ENCODE measurements at places on chromosomes 7 and 10.

DNA sequence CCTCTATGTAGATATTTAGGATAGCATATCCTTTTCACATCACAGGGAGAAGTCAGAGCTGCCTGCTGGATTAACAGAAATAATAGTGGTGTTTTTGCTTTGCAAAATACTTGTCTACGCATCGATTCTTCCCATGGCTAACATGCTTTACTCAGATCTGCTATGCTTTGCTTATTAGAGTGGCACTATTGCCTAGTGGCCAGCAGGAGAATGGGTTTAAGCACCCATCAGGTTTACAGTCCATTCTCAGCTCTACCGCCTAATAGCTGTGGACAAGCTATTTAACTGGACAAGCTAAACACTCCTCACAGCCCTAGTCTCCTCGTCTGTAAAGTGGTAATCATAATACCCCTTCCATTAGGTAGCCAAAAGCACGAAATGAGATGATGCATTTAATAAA is 218.2 kb upstream of the CCDC6 start:
- no peak for DNase-seq

GRCh38 chr10:128963211-128964099 is 503.6 kb upstream of the MGMT start:
- no peak for DNase-seq

DNA sequence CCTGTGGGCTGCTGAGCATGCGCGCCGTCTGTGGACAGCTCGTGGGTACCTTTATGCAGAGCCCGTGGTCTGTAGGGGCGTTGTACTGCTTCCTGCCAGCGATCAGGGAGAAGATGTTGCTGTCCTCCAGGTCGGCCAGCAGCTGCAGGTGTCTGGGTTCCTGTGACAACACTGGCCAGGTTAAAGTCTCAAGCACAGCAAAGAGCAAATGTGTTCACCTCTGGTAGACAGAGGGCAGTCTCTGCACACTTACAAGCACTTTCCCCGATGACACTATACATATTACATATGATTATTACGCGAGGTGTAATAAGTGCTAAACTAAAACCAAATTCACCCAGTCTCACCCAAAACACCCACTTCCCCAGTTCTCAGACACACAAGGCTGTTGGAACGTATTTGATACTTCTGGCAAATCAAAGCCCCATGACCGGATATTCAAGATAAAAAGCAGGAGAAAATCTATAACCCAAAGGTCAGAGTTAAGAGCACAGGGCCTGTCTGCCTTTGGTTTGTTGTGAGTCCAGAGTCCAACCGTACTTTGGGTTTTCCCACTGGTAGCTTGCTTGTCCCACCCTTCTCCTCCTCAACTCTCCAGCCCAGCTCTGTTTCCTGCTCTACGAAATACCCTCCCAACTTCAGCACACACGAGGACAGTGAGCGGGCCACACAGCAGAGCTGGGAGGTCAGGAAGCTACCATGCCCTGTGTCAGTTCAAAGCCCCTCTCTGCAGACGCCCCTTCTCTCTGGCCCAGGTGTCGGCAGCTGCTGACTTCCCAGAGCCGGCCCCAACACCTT is 49.7 kb upstream of the DDC start:
- no peak for DNase-seq

DNA sequence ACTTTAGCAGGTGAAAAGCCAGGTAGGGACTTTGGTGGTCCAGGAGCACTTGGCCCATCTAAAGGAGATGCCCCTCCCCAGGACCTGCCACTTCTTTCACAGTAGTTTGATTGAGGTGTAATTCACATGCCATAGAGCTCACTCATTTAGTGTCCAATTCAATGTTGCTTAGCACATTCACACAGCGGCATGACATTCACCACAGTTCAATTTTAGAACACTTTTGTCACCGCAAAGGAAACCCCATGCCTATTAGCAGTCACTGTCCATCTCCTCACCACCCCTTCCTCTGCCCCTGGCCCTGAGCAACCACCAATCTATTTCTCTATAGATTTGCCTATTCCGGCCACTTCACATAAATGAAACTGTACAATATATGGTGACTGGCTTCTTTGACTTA is 211.6 kb upstream of the ZMIZ1 start:
- DNase-seq, result no peak

- DNase-seq, result no peak
Measured at GRCh38 chr10:75449382-75450074, 18.1 kb downstream of the LRMDA start.

GRCh38 chr10:29266641-29267040 is 22.2 kb upstream of the LYZL1 start:
- DNase-seq, result no peak

DNA sequence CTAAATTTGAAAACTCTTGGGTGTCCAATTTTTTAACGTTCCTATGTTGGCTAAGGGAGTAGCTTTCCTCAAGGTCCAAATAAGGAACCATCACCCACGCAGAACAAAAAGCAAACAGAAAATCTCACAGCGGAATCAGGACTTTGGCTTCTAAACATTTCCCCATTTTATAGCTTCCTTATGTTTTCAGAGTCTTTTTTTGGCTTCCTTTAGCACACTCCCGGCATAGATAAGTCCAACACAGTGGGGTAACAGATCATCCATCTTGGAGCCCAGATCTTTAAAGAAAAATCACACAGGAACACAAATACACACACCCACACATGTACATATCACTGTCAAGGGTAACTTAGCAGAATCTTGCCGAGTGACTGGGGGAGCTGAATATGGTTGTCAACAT is 4.2 kb upstream of the TCF7L2 start:
- DNase-seq, result no peak

DNA sequence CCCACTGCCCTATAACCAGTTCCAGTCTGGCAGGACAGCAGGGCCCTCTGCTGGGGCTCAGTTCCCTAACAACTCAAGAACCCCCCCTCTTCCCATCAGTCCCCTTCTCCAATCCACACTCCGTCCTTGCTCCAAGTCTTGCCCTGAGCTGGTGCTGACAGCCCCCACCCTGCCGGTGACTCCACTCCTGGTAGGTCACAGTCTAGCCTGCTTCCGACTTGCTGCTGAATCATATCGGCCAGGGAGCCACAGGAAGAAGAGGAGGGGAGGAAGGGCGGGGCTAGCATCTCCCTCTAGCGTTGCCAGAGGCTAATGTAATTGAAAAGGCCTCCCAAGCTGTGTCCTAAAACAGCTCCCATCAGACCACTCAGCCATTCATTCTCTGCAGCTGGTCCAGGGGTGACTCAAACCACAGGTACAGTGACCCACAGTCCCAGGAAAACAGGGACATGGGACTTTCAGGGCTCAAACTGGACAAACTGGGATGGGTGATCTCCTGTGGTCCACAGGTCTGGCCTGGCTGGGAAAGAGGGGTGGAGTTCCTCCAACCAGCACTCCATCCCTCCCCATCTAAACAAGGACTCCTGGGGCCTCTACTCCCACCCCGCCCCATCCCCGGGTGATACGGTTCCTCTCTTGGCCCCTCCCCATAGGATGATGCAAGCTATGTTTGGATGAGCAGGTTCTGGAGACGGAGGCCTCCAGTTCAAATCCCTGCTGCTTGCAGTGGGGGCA is 158.8 kb downstream of the SH3PXD2A start:
- no peak for DNase-seq

DNA sequence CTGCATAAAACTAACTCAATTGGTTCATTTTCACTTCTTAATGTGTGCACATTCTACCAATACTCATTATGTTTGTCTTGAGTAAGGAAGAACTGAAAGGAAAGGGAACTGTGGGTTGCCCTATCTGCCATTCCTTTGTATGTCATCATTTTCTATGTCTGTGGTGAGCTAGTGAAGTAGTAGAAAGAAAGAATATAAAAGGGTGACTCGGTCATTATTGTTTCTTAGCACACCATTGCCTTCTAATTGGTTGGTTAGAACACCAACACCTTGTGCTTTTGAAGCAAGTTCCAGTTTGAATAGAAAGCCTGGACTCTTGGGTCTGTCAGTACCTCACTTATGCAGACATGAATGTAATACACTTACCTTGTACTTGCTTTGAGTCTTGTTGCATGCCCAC is 64.3 kb upstream of the MDFIC start:
- DNase-seq, result no peak

GRCh38 chr7:150311711-150312110 is 11.4 kb upstream of the LRRC61 start:
- DNase-seq, result no peak

DNA sequence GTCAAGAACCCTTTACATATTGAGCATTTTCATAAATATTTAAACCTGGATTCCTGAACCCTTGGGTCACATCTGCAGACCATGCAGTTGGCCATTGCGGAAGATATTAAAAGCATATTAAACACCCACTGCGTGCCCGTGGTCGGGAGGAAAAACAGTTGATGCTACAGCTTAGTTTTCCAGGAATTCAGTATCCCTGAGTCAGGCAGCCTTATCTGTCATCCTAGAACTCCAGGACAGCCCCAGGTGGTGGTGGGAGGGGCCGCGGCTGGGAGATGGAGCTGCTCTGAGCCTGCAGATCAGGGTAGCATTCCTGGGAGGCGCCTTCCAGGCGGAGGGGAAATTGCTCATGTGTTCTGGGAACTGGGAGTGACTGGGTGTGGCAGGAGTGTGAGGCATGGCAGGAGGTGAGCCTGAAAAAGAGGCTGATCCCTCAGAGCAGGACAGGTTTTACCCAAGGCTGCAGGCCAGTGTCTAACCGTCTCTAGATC is 222.9 kb upstream of the SH2B2 start:
- no peak for DNase-seq

GRCh38 chr7:49089717-49090116 is 165.4 kb downstream of the CDC14C start:
- no peak for DNase-seq

DNA sequence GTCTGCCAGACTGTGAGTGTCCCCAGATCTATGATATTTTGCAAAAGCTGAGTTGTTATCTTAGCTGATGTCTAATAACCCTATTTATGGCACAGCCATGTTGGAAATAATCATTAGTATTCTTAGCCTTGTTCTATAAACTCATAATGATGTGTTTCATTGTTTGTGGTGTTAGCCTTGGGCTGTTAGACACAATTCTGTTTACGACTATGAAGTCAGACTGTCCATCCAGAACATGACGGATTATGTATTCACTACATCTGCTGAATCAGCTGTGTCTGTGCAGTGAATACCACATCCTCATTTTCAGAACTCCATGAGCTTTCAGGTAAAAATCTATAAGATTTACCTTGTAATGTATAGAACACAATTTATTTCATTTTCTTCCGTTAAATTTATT is 577.1 kb downstream of the NRG3 start:
- no peak for DNase-seq

DNA sequence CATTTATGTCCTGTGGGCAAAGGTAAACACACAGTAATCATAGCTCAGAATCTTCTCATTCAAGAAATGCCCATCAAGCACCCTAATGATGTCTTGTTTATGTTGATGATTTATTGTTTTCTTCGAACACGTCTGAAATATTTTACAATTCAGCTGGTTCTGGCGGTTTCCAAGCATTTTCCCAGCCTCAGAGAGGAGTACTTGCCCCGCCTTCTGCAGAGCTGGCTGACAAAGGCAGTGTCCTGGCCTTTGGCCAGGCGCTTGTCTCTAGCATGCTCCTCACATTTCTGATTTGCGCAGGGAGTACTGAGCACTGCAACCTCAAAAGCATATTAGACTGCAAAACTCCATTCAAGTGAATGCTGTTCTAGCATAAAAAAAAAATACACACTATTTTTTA is 314.2 kb upstream of the GNAI1 start:
- no peak for DNase-seq

DNA sequence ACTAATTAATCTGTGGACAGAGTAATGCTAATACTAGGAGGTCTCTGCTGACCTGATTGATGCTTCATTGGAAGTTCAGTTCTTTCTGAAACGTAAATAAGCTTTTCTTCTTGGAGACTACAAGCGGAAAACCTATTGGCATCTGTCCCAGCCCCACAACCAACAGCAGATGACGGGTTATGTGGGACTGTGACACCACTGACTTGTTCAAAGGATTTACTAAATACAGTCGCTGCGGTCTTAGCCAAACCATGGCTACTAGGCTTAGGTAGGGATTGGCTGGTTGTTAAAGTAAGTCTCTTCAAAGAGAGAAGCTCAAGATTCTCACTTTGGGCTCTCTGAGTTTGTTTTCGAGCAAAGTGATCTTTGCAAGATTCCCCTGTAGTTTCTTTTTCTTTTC is 68.3 kb downstream of the HYCC1 start:
- DNase-seq, result no peak

GRCh38 chr10:122427280-122427679 is 27.2 kb upstream of the ARMS2 start:
- DNase-seq, result no peak

DNA sequence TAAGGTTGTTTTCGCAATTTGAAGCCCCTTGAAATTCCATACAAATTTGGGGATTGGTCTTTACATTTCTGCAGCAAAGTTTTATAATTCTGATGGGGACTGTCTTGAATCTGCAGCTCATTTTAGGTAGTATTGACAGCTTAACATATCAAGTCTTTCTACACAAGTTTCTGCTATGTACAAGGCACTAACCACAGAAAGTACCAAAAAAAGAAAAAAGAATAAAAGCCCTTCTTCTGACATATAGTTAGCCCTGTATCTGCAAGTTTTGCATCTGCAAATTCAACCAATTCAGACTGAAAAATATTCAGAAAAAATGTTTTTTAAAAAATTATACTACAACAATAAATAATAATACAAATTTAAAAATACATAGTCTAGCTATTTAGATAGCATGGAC is 15.3 kb downstream of the POT1 start:
- DNase-seq, result no peak

DNA sequence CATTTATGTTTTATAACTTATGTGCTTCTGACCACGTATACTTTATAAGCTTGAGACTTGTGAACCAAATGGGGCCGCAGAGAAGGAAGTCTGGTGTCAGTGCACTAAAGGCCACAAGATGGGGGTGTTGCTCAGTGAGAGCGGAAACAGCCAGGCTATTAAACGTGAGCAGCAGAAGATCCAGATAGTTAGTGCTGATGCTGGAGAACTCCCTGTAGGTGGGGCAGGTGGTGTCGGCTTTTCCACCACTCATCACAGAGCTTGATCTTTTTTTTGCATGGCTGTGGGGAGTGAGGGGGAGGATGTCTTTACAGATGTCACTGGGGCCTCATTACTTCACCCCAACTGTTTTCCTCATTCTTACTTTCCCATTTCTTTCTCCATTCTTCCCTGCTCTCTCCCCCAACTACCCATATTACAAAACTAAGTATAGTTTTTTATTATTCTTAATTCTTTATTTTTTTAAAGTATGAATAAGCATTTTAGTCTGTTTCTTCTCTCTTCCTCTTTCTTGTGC is 34.7 kb downstream of the ACADSB start:
- DNase-seq, result peak; percentile 1

- DNase-seq, result no peak
Measured at GRCh38 chr10:68440898-68441297, 30.9 kb downstream of the DNA2 start.

- no peak for DNase-seq
Measured at GRCh38 chr7:154640917-154641316, 362.0 kb downstream of the PAXIP1 start.

DNA sequence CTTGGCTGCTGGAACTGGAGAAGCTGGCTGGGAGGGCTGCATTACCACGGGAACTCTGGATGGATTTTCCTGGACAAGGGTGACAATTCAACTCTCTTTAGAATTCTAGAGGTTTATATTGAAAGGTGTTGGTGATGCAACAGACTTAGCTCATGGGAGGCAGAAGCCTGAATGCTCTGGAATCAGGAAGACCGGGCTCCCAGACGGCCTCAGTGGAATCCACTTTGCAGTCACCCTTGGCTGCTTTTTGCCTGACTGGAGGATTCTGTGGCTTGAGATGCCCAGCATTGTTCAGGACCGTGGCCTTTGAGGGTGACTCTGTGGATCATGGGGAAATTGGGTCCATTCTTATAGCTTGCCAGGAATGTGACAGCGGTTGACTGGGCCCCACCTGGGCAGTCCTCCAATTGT is 32.3 kb downstream of the PYROXD2 start:
- DNase-seq, result no peak

- peak; percentile 6 for DNase-seq
Measured at GRCh38 chr10:26931223-26931622, 70.5 kb upstream of the ABI1 start.
